ENCODE measurements at places on chromosomes 1 and 21. TPM values are rescaled to one million over a fixed set of nuclear protein-coding genes. Genes with fewer than 3 reads are reported as not detected.

ACTN2 gene
- total RNA-seq = 0.44 TPM

LRRC39 gene
- 0.57 TPM for total RNA-seq

HSD11B1 gene
- total RNA-seq = 15.1 TPM

VANGL2 gene
- 0.02 TPM for total RNA-seq

TMEM269 gene
- total RNA-seq = not detected

C1QB gene
- not detected for total RNA-seq

TMEM52 gene
- total RNA-seq = 1.1 TPM

PRELP gene
- total RNA-seq = not detected

FAM163A gene
- total RNA-seq = not detected

KIF14 gene
- total RNA-seq = 11.6 TPM

MYOC gene
- total RNA-seq = not detected

MINDY1 gene
- total RNA-seq = 11.5 TPM

SFN gene
- 0.47 TPM for total RNA-seq

PLPP3 gene
- total RNA-seq = not detected

CFAP74 gene
- not detected for total RNA-seq

PIGR gene
- total RNA-seq = 0.07 TPM

PROX1 gene
- total RNA-seq = not detected

KRTAP19-1 gene
- total RNA-seq = not detected

MRPL37 gene
- total RNA-seq = 162 TPM

PTAFR gene
- 0.40 TPM for total RNA-seq

LRRC8B gene
- 74.5 TPM for total RNA-seq

FOXD3 gene
- not detected for total RNA-seq

PER3 gene
- total RNA-seq = 4.2 TPM

BLACAT1 gene
- total RNA-seq = 0.17 TPM

RSPH1 gene
- total RNA-seq = not detected

KRTAP7-1 gene
- not detected for total RNA-seq

NIPAL3 gene
- total RNA-seq = 26.3 TPM

REN gene
- not detected for total RNA-seq

SELENBP1 gene
- not detected for total RNA-seq

PARK7 gene
- total RNA-seq = 426 TPM

Data from activated CD4-positive, alpha-beta T cell treated with anti-CD3 and anti-CD28 coated beads, Interleukin-2, amount 10 ng/mL, durations not matched to agents 24 days and 14 days (primary cell).